CD4-positive, CD25-positive, alpha-beta regulatory T cell (primary cell): ENCODE measurements at places on chromosomes 1 and 21. TPM values are rescaled to one million over a fixed set of nuclear protein-coding genes. Genes with fewer than 3 reads are reported as not detected.

DNA sequence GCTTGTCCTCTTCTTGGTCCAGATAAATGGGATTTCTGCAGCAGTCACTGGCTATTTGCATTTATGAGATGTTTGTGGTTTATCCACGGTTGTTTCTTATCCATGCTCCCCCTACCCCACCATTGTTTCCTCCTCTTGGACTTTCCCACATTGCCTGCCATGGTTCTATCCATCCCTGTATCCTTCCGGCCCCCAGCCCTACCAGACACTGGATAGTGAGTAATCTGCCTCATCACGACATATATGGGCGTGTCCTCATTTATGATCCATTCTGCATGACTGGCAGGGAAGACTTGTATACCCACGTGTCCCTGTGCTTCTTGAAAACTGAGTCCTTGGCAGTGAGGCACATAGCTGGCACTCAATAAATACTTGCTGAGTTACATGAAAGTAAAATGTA is 40.1 kb downstream of the CACNA1S start:
- DNase-seq: no peak

- no peak for DNase-seq
Observed at GRCh38 chr1:190102757-190103326, 374.8 kb downstream of the BRINP3 start.

Gene ILF2
- total RNA-seq: 127 TPM

Gene SGIP1
- total RNA-seq: not detected

Gene FOXJ3
- 68.6 TPM for total RNA-seq

Gene DIP2A
- total RNA-seq: 125 TPM
